ENCODE measurements at places on chromosomes 5 and 9. TPM values are rescaled to one million over a fixed set of nuclear protein-coding genes. Genes with fewer than 3 reads are reported as not detected.

TRPM6 gene
- 0.50 TPM for total RNA-seq

HTR4 gene
- total RNA-seq, result 0.17 TPM

FBP2 gene
- total RNA-seq, result not detected

STK32A gene
- total RNA-seq, result 51.4 TPM

PRSS3 gene
- total RNA-seq, result not detected

Data from motor neuron (in vitro differentiated cells).